Effector memory CD4-positive, alpha-beta T cell (primary cell): ENCODE measurements at places on chromosomes 1 and 21.

GRCh38 chr1:149879556-149879955, 19.8 kb upstream of the BOLA1 start:
- no peak for DNase-seq

GRCh38 chr1:39220891-39221870, 16.7 kb downstream of the MACF1 start:
- no peak for DNase-seq

- DNase-seq, result no peak
Measured at GRCh38 chr21:41011098-41011731, 156.7 kb upstream of the BACE2 start.

GRCh38 chr21:45135122-45135521, 60.7 kb downstream of the ADARB1 start:
- DNase-seq, result no peak

DNA sequence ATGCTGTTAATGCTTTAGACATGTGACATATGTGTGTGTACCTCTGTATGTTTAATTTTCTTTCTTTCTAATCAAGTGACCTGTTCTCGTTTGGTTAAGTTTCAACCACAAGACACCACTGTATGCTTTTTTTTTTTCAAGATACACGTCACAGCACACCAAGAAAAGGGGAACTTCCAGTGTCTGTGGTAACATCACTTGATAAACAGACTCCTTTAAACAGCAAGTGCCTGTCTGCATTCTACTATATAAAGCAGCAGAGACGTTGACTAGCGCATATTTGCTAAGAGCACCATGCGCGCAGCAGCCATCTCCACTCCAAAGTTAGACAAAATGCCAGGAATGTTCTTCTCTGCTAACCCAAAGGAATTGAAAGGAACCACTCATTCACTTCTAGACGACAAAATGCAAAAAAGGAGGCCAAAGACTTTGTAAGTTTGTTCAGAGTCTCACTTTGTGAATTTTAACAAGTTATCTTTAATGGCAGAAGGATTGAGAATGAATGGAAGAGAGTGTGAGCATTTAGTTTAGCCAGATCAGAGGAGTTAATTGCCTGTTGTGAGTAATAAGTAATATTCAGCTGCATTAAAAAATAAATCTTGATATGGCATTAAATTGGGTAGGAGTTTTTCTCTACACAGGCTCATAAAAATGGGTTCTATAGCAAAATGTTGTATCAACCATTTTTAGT, at the start of gene RGS1:
RGS1 (plus strand) TSS at position 275 of the 691 bp plus-strand sequence; CDS start at position 295, 20 bp downstream.
- DNase-seq, result peak; percentile 65

DNA sequence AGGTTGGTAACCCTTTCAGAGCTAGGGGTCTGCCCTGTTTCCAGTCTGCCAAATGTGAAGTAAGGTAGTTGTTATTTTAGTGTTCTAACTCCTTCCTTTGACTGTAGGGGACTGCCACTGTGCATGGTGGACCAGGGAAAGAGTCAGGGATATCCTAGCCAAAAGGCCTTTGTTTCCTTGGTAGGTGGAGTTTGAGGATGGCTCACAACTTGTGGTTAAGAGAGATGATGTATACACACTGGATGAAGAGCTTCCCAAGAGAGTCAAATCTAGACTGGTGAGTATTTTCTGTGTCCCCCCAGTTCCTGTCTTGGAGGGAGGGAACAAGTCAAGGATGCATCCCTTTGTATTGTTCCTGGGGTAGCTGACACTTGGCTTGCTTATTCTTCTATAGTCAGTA, 3.5 kb upstream of the ST3GAL3 start:
- DNase-seq, result no peak

DNA sequence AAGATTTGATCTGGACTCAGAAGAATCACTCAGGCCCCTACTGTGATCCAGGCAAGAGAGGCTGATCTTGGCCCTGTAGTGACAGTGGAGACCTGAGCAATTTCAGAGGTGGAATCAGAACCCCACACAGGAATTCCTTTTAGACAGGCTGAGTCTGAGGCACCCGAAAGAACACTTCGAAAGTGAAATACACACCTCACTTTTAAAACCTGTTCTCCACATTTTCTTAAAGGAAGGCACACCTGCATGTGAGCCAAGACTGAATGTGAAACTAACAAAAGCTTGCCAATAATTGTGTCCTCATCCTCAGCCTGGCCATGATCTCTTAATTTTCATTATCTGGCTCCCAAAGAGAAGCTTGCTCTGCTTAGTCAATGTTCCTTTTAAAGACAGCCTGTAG, 32.2 kb downstream of the SIPA1L2 start:
- no peak for DNase-seq

- DNase-seq, result no peak
Measured at GRCh38 chr1:110736900-110737605, 62.3 kb upstream of the KCNA3 start.

DNA sequence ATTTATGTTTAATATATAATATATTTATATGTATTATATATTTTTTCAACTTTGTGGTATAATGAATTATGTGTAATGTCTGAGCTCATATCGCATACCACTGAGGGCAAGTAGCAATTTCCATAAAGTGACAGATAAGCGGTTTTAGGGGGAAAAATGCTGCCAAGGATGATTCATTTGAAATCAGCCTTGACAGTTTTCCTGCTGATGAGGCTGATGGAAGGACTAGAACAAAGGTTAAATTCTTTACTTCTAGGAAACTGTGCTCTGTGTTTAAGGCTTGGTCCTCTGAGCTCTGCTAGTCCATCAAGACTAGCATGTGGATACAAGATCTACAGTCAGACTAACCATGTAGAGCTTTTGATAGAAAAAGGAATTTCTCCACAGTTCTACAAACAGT, 19.3 kb upstream of the DDAH1 start:
- DNase-seq, result no peak

DNA sequence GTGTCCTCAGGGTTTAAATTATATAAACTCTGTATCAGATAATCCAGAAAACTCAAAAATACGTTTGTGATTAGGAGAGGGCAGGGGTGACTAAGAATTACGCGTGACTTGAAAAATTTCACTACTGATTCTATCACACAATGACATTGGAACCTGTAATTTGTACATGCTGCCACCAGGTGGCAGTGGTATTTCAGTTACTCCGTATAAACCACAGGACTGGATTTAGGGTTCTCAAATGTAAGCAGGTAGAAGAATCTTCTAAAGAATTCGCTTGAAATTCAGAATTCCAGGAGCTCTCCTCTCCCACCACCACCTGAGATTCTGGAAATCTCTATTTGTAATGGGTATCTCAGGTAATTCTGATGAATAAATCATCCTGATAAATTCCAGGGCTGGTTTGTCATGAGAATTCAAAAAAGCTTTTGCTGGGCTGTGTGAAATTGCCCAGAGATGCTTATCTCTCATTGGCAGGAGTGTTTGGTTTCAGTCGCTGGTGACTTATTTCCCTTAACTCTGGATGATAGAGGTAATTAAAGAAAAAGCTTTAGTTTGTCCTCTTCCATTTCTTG, 1.7 kb upstream of the KRTAP7-1 start:
- peak; percentile 6 for DNase-seq

DNA sequence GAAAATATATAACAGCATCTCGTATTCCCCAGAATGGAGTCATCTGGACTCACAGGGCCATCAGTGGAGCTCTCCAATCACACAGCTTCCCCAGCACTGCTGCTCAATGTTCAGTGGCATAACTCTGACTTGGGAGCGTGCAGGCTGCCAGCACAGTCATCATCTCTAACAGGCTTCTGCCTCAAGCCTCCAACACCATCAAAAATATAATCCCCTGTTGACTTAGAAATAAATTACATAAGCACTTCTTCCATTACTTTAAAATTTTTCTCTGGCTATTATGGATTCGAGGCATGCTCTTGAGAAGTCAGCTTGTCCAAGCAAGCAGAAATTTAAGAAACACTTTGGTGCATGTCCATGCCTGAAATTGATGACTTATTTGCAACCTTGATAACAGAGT, 6.2 kb downstream of the DUSP23 start:
- DNase-seq, result no peak

- no peak for DNase-seq
Measured at GRCh38 chr1:48831120-48831978, 54.7 kb upstream of the BEND5 start.

DNA sequence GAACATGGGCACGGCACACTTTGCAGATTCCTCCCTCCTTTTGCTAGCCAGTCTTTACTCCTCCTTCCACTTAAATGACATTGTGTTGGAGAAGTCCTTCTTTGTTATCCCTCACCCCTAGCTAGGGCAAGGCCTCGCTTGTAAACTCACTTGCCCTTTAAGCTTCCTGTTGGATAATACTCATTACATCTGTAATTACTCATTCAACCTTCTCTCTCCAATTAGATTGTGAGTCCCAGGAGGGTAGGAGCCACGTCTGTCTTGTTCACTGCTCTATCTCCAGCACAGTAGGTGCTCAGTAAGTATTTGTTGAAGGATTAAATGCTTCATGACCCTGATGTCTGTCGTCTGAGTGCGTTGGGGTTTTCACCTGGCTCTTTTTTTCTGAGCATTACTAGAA, 98.7 kb upstream of the USP24 start:
- DNase-seq, result no peak

DNA sequence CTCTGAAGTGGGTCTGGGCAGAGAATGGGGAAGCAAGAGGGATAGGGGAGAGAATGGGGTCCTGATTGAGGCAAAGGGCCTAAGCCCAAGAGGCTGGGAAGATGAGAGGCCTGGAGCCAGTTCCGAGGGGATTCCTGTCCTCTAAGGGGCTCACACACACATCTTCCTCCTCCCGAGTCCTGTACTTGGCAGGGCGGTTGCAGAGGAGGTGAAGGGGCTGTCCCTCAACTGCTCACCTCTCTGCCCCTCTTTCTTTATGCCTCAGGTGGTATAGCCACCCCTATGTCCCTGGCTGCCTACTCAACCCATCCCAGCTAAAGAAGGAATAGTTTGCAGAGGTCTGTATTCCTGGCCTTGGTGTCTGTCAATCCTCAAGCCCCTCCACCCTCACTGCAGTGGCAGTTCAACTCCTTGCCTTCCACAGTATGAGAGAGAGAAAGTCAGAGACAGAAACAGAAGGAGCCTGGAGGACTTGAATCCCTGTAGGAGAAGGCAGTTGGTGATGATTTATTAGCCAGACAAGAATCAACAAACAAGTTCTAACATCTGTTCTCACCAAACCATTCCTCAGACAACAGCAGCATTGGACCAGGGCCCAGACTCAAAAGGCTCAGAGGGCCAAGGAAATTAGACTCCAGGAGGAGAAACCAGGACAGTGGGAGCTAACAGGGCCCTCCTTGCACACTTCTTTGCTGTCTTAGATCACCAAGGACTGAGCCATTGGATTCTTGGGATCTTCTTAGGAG, 10.7 kb downstream of the SH2D2A start:
- DNase-seq, result no peak

DNA sequence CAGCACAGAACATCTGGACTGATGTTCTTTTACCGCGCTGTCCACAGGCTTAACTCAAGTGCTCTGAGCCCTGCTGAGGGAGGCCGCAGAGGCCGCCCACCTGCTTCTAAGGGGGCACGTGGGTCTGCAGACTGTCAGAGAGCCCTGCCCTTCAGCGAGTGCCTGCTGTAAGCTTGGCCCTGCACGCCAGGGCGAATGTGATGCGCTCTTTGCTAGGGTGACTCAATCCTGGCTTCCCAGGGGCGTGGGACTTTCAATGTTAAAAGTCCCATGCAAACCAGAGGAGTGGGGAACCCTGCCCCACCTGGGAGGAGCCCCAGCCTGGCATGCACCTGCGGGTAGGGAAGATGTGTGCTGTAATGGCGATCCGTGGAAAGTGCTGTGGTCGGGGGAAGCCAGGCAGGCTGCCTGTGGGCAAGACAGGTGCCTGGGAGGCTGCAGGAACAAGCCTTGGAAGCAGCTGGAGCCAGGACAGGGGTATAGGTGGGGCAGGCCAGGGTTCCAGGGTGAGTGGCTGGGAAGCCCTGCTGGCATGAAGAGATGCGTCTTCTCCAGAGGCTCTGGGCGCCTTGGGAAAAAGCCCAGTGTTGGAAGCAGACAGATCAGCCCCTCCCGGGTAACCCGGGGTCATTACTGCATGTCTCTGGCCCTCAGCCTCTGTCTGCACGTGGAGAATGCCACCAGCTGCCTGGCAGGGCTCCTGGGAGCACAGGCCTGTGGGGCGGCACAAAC, 594 bp upstream of the PANK4 start:
- no peak for DNase-seq

DNA sequence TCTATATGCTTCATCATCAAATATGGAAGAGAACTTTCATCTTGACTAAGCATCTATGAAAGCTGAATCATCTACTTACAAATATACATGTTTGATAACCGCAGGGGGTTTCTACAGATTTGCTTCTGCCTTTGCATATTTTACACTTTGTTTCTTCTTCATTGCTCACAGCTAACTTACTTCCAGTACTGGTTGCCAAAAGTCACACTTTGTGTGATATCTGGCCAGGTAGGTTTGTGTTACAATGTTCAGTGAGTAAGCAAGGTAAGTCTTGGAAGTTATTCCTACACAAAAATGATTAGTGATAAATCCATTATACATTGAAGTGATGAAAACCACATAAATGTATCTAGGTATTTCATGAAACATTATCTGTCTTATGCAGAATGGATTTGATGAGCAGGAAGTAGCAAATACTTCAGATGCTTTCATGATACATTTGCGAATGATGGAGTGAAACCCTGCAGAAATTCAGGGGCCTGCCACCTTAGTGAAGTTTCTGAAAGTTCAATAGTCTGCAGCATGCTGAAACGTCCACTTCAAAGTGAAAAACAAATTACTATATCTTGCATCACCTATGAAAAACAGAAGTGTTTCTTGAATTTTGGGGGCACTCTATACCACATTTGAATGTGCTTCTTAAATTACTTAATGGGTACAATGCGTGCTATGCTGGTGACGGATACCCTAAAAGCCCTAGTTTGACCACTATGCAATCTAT, 187.3 kb downstream of the ATP6V1G3 start:
- DNase-seq, result no peak

DNA sequence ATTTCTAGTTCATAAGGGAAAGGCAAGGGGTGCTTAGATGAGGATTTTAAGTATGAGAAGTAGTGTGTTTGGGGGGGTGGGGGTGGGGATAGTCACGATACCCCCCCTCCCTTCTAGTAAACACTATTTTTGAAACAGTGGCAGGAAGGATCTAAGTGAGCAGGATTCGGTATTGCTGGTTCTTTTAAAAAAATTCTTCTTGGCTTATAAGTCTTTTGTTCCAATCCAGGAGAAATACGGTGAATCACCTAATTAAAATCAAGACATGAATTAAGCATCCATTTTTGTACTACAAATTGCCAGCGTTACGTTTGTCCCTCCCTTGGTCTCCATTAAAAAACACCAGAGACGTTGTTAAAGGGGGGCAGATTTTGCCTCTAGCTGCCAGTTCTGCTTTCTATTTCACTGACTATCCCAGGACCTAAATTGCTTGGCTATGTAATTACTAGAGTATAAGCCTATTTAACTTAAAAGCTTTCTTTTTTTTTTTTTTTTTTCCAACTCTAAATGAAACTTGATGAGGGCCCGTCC, 911 bp downstream of the LMO4 start:
- DNase-seq, result no peak

GRCh38 chr1:226643177-226643576, 94.6 kb downstream of the STUM start:
- no peak for DNase-seq
